ENCODE measurements at places on chromosomes 12 and 14. TPM values are rescaled to one million over a fixed set of nuclear protein-coding genes. Genes with fewer than 3 reads are reported as not detected.

DNA sequence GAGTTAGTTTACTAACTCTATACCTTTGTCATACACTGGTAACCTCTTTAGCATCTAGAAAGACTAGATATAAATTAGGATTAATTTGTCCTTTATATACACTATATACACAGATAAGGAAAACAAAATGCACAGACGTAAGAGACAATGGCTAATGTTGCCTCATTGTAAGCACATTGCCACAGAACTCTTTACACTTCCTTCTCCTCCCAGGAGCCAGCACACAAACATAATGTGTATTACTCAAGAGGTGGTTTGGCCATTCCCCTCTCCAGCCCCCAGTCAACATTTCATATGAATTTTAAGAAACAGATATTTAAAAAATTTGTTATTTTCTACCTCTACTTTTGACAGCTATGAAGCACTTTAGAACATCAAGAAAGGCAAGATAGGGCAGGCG lies 131.4 kb upstream of the OR4E1 start:
- DNase-seq, result no peak

DNA sequence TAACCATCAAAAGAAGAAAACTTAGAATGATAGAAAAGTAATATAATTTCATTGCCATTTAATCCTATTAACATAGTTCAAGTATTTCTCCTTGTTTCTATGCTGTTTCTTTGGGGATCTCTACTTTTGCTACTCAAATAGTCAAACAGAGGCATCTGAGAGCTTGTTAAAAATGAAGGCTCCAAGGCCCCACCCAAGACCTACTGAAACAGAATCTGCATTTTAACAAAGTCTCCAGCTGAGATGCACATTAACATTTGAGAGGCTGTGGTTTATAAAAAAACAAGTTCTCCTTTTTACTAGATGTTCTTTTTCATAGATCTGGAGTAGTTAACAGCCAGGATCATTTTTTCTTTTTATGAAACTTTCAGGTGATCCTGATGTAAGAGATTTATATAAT lies 31.8 kb downstream of the PPFIA2 start:
- no peak for DNase-seq

GRCh38 chr12:32158525-32158924 lies 51.9 kb downstream of the BICD1 start:
- DNase-seq, result no peak

GRCh38 chr12:107296681-107297089 lies 203.3 kb upstream of the CRY1 start:
- DNase-seq, result no peak

DNA sequence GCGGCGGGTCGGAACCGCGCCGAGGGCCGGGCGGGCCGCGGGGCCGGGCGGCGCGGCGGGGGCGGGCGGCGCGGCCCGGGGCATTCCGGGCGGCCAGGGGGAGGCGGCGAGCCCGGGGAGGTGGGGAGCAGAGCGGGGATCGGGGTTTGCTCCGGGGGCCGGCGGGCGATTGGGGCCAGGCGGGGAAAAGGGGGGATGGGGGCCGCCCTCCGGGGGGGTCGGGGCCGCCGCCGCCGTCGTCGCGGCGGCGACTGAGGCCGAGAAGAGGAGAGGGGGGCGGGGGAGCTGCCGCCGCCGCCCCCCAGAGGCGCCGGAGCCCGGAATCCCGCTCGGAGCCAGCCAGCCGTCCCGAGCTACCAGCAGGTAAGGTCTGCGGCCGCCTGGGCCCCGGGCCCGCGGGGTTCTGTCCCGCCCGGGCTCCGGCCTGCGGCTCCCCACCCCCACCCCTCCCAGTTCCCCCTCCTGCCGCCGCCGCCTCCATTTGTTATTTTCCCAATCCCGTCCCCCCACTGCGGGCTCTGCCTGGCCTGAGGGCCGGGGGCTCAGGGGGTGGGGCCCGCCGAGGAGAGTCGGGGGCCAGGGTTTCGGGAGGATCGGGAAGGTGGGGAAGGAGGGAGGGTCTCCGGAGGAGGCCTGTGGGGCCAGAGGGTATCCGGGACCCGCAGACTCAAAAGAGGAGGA lies 403 bp downstream of the ATN1 start:
- DNase-seq, result no peak

GRCh38 chr14:96178461-96179321 lies 25.9 kb upstream of the BDKRB2 start:
- no peak for DNase-seq

Gene PLEKHG3
- 53.3 TPM for total RNA-seq

Gene CLEC2B
- total RNA-seq, result 72.5 TPM

Gene KRT2
- 0.39 TPM for total RNA-seq

DNA sequence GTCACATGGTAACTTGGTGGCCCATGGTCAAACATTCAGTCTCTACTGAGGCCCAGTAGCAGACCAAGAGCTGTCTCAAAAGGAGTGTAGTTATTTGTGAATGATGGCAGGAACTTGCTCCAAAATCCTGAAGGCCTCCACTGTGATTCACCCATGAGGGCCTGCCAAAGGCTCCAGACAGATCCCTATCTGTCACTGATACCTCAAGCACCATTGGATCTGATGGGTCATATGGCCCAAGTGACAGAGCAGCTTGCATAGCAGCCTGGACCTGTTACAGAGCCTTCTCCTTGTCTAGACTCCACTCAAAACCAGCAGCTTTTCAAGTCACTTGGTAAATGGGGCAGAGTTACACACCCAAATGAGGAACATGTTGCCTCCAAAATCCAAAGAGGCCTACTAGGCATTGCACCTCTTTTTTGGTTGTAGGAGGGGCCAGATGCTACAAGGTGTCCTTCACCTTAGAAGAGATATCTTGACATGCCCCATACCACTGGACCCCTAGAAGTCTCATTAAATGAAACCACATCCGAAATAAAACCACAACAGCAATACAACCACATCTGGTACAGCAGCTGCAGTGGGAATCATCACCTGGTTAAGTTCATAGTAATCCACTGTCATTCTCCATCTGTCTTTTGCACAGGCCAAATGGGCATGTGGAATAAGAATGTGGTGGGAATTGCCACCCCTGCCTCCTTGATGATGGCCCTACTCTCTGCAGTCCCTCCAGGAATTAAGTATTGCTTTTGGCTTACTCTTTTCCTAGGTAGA lies 150.4 kb upstream of the MAX start:
- DNase-seq, result no peak

Gene PRR13
- total RNA-seq, result 242 TPM

Gene ANO2
- total RNA-seq, result not detected

DNA sequence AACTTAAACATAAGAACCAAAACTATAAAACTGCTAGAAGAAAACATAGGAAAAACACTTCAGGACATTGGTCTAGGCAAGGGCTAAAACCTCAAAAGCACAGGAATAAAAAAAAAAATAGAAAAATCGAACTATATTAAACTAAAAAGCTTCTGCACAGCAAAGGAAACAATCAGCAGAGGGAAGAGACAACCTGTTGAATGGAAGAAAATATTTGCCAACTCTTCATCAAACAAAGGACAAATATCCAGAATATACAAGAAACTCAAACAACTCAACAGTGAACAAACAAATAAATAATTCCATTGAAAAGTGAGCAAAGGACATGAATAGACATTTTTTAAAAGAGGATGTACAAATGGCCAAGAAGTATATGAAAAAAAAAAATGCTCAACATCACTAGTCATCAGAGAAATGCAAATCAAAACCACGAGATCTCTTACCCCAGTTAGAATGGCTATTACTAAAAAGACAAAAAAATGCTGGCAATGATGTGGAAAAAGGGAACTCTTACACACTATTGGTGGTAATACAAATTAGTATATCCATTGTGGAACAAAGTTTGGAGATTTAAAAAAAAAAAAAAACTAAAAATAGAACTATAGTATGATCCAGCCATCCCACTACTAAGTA lies 152.0 kb downstream of the NDUFA12 start:
- DNase-seq, result no peak

GRCh38 chr12:99809909-99810308 lies 162.4 kb downstream of the GARIN6 start:
- no peak for DNase-seq

Gene LGR5
- total RNA-seq, result not detected

Gene VRTN
- total RNA-seq, result not detected

Gene NDUFA9
- 55.7 TPM for total RNA-seq

GRCh38 chr14:80419345-80419744 lies 208.0 kb upstream of the DIO2 start:
- no peak for DNase-seq

Gene DPY19L2
- total RNA-seq, result 0.93 TPM

DNA sequence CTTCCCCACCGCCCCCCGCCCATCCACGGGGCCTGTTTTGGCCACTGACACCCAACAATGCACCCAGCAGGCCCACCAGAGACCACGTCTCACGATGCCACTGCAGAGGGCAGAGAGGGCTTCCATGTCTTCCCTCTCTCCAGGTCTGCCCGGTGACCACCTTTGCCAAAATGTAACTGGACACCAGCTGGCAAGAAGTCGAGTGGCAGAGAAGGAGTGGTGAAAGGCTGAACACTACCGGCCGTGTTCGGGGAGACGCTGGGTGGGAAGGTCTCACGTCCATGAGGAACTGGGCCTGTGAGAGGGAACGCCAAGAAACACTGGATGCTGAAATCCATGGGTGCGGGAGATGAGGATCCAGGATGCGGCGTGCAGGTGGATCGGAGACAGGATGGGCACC lies 308.2 kb downstream of the ADGRD1 start:
- DNase-seq, result no peak

Gene L2HGDH
- 5.5 TPM for total RNA-seq

Gene KRT75
- not detected for total RNA-seq

GRCh38 chr12:52442600-52443061 lies 8.5 kb upstream of the KRT75 start:
- DNase-seq, result no peak

DNA sequence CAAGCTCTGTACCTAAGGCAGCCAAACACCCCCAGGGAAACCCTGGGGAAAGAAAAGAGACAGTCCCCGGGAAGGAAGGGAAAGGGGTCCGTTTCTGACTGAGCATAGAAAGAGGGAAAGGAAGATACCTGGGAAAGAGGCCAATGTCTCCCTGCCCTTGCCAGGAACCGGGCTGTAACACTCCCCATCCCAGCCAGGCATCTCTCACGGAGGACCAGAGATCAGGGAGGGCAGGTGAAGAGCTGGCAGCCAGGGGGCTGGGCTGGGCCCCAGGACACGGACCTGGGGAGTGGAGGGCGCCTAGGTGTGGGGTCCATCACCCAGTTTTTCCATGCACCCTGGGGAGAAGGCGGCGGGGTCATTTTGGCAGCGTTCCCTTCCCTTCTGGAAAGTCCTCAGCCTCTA lies 18.9 kb upstream of the PLEKHH1 start:
- no peak for DNase-seq

Gene MRPS35
- 21.1 TPM for total RNA-seq

DNA sequence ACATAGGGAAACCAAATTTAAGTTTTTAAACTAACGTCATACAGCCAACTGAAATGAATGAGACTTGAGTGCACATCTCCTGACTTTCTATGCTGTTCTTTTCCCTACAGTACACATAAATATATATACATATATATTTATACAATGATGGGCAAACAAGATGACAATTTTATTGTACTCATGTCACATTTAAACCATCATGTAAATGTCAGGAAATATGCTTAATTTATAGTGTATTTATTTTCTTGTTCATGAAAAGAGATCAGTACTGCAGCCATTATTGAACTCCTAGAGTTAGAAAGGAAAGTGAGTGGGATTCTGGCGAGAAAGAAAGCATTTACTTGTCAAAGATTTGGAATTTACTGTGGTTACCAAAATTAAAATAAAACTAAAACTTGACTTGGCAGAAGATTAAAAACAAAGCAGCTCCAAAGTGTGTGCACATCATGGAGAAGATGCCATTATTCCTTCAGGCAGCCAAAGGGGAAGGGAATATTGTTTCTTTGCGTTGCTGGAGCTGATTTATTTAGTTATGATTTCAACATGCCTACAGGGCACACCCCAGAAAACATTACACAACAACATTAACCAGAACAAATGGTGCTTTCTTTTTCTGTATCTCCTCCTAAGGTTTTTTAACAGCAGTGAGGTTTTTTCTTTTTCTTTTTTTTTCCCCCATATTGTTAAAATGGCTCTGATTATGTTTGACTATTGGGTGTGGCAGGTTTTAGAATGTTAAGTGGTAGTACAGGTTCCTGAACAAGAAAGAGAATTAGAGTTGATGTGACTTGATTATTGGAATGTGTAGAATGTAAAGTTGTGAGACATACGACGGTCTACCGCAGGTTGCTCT lies 144.6 kb downstream of the RAD51B start:
- no peak for DNase-seq

DNA sequence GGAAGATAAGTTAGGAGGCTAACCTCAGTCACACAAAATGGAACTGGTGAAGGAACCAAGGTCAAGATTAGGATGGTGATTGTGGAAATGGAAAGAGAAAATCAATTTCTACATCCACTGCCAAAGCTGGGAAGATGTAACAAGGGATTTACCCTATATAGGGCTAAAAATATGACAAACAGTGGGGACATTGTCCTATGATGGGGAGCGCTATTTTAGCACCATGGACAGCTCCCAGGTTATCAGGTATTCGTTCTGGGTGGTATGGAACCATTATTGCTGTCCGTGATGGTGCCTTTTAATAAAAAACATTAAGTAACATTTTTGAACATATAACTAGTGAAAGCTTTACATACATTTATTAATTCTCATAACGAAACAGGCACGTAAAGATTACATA lies 124.0 kb downstream of the NDUFA12 start:
- no peak for DNase-seq

DNA sequence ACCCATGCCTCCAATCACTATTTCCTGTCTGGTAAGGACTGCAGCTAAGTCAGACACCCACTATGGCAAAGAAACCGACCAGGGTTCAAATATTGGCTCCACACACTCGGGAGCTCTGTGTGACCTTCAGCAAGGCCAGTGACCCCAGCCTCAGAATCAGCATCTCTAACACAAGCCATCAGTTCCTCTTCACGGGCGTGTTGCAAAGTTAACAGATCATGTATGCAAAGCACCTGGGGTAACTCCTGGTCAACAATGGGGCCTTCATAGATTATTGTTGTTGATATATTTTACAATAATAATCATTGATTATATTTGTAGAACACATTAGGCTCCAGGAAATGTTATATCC lies 6.2 kb upstream of the FAM222A start:
- DNase-seq, result no peak

Gene FGF6
- not detected for total RNA-seq

- no peak for DNase-seq
These were observed 310.2 kb downstream of the APAF1 start for GRCh38 chr12:98955284-98955683.

Gene GDF3
- total RNA-seq, result not detected

Gene GOLGA5
- 27.4 TPM for total RNA-seq

DNA sequence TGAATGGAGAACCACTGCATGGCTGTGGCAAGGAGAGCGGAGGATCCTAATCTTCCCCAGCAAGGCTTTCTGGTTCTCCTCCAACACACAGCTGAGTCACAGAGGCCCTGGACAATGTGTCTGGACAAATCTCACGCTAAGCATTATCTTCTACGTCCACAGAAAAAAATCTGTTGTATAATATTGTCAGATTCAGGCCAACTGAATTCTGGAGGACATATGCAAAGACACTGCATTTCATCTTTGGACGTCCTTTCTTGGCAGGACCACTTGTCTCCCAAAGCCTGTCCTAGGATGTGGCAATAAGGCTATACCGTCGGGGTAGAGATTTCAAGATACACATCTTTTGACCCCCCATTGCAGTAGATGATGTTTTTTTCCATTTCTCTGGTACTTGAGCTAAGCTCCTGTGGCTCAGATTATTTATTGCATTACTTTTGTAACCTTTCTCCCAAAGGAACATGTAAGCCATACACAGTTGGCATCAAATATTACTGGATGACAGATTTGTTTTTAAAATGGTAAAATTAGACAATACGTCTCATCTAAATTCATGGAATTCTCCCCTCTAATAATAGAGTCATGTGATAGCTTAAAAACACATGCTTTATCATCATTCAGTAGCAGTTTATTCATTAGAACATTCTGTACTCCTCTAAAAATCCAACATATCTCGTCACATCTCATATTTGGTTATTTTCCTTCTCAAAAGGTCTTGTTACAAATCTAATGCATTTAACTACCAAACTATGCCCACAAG lies 19.4 kb downstream of the LMO3 start:
- DNase-seq, result no peak
